BE2C (cell line): ENCODE measurements at places on chromosomes 3 and 15.
A peak's percentile ranks its signal among the peaks of the same experiment; 100 is the strongest.

GRCh38 chr15:33756961-33757360, 211.3 kb upstream of the CHRM5 start:
- DNase-seq = no peak

DNA sequence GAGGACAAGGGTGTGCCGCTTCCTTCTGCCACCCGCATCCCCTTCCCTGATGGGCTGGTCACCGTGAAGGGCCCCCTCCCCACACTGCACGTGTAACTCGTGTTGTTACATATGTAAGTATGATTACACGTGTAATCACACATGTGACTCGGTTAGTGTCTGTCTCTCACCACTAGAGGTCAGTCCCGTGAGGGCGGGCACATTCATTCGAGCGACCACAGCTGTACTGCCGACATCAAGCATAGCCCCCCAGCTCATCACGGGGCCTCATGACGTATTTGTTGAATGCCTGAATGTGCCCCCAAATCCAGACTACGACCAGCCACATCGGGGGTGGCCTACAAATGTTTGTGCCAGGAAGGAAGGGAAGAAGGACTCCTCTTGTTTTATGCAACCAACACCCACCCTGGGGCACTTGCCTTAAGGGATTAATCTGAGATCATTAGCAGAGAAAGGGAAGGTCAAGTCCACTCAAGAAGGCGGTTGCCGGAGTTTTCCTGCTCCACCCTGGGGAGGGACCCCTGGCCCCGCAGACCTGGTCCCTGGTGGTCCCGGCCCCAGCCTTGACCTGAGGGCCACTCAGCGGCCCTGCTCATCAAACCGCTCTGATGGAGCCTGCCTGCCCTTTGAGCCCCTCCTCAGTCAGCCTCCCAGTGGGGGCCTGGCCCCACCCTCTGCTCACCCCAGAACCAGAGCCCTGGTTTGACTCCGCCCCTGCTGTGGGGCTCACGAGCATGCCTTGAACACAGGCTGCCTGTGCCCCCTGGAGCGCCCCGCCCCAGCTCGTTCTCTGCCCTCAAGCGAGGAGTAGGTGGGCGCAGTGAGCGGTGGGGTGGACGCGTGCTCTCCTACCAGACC, 52.8 kb downstream of the RGMA start:
- peak; percentile 65 for DNase-seq

DNA sequence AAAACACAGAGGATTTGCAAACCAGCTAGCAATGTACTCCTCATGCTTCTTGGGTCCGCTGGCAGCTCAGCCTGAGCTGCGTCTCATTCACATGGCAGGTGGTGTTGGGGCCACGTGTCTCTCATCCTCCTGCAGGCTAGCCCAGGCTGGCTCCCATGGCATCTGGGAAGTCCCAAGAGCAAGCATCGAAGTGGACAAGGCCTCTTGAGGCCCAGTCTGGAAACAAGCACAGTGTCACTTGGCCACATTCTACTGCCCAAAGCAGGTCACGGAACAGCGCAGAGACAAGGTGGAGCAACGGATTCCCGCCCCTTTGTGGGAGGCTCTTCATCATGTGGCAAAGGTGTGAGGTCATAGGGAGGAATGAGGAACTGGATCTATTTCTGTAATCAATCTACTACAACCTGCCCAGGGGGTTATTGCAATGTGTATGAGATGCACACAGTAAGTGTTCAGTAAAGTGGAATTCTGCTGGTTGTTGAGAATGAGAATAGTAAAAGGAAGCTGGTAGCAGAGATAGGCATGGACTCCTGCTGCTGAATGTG, 128.3 kb downstream of the TPRA1 start:
- no peak for DNase-seq

DNA sequence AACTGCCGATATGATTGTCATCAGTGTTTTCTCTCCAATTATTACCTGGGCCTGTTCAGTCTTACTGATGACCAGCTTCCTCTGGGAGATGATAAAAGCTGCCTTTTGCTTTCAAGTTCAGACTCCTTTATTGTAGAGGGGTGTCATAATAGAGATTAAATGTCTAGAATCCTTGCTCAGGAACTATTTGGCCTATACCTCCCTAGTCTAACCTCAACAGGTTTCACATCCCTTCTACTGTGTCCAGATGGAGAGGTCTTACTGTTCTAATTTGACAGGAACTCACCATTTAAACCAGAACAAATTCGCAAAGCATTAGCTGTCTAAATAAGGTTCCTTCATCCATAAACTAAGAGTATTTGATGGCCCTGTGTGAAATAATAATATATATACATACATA, 88.0 kb downstream of the BCHE start:
- no peak for DNase-seq

DNA sequence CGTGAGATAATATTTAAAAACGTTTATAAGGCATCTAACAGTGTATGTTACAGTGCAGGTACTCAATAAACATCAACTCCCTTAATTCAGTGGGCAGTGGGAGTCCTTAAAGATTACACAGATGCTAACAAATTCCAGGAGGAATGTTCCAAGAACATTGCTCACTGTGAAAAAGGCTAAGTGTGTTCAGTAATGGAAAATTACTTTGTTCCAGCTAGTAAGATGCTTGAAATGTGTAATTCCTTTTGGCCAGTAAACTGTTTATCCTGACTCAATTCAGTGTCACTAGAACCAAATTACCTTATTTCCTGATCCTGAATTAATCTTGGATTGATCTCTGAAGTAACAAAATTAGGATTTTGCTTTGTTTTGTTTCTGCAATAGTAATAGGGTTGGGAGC, 54.2 kb upstream of the SEMA6D start:
- DNase-seq = no peak

DNA sequence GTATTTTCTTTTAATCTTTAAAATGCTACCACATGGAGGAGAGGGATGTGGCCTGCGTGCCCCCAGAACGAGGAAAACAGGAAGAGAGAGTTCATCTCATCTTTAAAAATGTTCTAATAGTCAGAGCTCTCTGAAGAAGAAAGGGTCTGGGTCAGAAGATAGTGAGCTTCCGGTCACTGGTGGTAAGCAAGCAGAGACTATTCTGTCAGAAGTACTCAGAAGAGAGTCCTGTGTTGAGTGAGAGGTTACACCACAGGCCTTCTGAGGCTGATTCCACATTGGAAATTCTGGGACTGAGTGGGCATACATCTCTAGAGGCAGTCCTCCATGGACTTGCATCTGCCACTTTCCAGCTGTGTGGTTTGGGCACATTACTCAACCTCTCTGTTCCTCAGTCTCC, 82.2 kb upstream of the SLC6A1 start:
- DNase-seq = no peak

DNA sequence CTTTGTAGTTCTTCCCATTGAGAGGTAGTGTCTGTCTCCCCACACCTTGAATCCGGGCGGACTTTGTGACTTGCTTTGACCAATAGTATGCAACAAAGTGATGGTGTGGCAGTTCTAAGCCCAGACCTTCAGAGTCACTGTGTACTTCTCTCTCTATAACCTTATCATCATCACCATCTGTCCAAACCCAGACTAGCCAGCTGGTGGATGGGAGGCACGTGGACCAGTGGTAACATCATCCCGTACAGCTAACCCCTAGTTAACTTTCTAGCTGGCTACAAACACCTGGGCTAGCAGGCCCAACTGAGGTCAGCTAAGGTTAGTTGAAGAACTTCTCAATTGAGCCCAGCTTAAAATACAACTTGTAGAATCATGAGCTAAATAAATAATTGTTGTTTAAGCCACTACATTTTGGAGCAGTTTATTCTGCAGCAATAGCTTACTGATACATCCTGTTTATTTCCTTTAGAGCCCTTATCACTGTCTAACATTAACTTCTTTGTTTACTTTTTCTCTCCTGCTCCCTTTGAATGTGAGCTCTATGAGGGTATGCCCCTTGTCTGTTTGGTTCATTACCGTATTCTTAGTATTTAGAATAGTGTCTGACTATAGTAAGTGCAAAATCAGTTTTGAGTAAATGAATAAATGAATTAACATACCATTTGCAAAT, 11.5 kb upstream of the CCR9 start:
- DNase-seq = no peak

GRCh38 chr15:33547876-33548275, 237.1 kb downstream of the RYR3 start:
- DNase-seq = no peak

DNA sequence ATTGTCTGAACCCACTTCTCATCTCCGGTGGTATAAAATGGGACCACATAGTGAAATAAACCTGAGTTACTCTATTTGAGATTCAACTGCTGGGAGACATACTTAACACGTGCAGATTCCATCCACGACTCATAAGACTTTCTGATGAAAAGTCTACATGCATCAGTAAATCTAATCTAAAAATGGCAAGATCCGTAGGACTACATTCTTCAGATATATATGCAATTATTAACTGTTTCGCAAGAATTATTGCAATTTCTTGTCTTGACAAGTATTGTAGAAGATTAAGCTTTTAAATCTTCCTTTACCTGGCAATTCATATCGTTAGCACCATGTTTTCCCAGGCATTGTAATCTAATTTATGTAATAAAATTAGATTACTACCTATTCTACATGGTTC, 718.7 kb upstream of the CBLB start:
- no peak for DNase-seq

DNA sequence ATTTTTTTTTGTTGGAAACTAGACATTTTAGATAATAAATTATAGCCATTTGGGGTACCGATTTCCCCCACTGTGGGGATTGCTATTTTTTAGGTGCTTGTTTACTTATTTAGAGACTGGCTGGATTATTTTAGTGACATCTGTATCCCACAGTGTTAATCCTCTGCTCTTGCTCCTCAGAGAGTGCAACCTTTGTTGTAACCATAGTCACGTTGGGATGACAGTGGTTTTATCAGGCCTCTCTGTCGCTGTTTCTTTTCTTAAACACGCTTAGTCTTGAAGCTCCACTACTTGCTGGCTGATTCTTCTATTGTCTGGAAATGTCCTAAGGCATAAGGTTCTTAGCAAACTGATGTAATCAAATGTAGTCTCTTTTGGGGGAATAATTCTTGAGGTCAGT, 451.6 kb upstream of the SEMA6D start:
- no peak for DNase-seq

DNA sequence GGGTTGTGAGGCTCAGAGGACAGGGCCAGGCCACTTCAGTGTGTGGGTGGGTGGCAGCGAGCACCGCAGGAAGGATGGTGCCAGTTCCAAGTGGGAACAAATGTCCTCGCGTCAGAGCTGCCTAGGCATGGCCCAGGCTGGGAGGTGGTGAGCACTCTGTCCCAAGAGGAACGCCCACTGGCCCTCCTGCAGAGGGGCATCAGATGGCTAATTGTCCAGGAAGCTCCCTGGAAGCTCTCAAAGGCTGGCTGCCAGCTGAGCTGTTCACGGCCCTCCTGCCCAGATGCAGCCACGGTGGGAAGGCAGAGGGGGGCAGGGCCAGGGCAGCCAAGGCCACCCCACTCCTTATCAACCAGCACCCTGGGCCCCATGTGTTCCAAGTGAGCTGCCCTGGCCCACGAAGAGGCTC, 55.2 kb downstream of the IQSEC1 start:
- DNase-seq = no peak

GRCh38 chr15:23687143-23687470, at the start of gene NDN:
Gene NDN, minus strand, starts transcription at chr15:23687305. Its CDS starts 88 bp downstream, at chr15:23687217.
- DNase-seq = peak; percentile 37

GRCh38 chr3:55161231-55161630, 233.4 kb upstream of the LRTM1 start:
- DNase-seq = no peak
